Keratinocyte (primary cell): ENCODE measurements at places on chromosomes 7 and 10. TPM values are rescaled to one million over a fixed set of nuclear protein-coding genes. Genes with fewer than 3 reads are reported as not detected.

DNA sequence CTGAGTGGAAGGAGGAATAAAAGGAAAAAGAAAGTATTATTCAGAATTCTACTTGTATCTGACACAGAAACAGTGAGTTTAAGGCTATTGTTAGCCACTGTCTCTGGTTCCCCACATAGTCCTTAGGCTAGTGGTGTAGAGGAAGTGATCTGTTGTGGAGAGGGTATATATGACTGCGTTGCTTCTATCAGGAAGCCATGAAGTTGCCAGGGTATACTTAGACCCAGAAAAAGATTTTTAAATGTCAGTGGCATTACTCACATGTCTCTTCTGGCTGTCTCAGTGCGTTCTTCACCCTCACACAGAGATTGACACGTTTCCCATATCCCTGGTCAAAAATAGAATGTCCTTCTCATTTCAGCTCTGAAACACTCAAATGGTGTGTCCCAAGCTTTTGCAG, 72.7 kb downstream of the SEM1 start:
- H3K27ac ChIP-seq = no peak overlapping the region
- no peak for DNase-seq
- no peaks in the 10 kb centered on the region for H3K36me3 ChIP-seq
- H3K4me1 ChIP-seq = no peaks in the 10 kb centered on the region
- no peaks in the 10 kb centered on the region for H3K27me3 ChIP-seq

DNA sequence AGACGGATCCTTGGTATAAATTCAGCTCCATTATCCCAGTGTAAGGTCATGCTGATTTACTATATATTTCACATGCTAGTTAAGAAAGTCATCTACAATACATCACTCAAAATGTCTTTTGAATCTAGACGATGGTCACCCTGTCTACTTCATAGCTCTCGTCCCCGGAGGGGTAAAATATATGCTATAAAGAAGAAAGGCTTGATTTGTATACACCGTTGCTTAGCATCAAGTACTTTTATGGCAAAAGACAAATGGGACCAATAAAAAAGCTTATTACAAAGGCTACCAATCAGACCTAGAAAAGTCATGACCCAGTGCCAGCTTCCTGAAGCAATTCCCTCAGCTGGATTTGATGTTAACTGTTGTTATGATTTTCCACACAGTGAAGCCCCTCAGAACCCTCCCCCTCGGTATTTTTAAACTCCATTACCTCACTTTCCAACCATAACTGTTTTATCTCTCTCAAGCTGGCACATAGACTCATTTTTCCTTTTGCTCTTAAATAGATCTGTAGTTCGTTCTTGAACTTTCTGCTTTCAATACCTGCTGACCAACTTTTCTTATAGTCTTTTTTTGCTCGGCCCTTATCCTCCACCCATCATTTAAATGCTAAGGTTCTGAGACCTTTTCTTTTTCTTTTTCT, 104.9 kb downstream of the DOCK4 start:
- H3K27ac ChIP-seq = no peak overlapping the region
- H3K4me1 ChIP-seq = peaks cover 14% of the 10 kb centered on the region
- no peaks in the 10 kb centered on the region for H3K36me3 ChIP-seq
- no peaks in the 10 kb centered on the region for H3K27me3 ChIP-seq
- no peak overlapping the region for H3K4me3 ChIP-seq
- DNase-seq = no peak

The CDNF gene
- 1.1 to 1.4 TPM (median 1.2 TPM) in 3 replicates for polyA plus RNA-seq

The TLX1 gene
- polyA plus RNA-seq = not detected in 3 replicates

DNA sequence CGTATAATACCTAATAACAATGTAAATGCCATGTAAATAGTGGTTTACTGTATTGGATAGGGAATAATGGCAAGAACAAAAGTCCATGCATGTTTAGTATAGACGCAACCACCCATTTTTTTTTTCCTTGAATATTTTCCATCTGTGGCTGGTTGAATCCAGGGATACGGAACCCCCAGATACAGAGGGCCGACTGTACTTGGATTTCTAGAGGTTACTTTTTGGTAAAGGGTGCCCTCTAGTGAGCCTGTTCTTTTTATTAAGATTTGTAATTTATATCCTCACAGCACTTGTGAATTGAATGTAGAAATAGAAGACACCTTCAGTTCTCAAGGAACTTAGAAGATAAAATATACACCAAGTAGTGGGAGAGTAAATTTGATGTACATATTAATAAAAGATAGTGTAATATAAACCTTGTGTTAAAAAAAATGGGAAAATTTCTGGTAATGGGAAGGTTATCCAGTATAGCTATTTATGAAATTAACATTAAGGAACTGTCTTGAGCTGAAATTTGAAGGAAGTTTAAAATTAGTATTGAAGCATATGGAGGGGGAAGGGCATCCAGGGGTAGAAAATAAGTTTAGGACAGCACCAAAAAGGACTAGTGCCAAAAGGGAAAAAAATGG, 32.0 kb downstream of the EXOC6 start:
- DNase-seq = no peak
- H3K36me3 ChIP-seq = no peaks in the 10 kb centered on the region
- H3K27ac ChIP-seq = no peak overlapping the region

DNA sequence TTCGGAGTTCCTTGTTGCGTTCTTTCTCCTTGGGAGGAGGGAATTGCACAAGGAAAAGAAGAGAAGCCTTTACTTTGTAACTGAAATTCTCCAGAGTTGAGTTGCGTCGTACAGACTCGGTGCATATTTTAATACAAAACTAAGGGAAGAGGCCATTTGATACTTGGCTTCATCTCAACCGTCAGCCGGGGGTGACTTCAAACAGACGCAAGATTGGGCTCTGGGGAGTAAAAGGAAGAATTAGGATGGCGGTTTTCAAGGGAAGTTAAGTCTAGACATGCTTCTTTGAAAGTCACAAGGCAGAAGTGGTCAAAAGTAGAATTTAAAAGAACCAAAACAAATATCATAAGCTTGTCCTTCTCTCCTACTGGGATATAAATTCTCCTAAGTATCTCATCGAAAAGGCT, 1.6 kb downstream of the PRR15 start:
- peak overlapping the region; percentile 91 for H3K27ac ChIP-seq
- peaks cover 18% of the 10 kb centered on the region for H3K4me1 ChIP-seq
- no peaks in the 10 kb centered on the region for H3K36me3 ChIP-seq
- no peak for DNase-seq
- peak overlapping the region; percentile 49 for H3K4me3 ChIP-seq
